ENCODE measurements at places on chromosomes 5 and 9.

- DNase-seq = no peak
Measured at GRCh38 chr9:14317667-14318320, 3.9 kb upstream of the NFIB start.

DNA sequence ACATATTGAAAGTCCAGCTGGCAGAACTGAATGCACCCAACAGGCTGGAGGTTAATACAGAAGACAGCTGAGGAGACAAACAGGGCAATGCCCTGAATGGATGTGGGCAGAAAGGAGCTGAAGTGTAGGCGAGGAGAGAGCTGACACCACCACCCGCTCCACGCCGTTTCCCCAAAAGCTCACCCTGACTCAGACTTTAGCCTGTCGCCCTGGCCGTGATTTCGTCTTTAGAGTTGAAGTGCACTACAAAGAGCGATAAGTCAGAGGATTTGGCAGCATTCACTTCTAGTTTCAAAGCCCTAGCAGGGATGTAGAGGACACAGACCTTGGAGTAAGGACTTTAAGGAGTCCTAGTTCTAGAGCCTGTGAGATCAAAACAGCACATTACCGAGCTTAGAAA, 2.2 kb upstream of the ERAP1 start:
- no peak for DNase-seq

GRCh38 chr5:19927919-19928318, 60.1 kb downstream of the CDH18 start:
- DNase-seq = no peak

- DNase-seq = no peak
Measured at GRCh38 chr5:119158144-119158543, 87.3 kb downstream of the DMXL1 start.

- no peak for DNase-seq
Measured at GRCh38 chr5:32791536-32792243, 80.6 kb downstream of the NPR3 start.

DNA sequence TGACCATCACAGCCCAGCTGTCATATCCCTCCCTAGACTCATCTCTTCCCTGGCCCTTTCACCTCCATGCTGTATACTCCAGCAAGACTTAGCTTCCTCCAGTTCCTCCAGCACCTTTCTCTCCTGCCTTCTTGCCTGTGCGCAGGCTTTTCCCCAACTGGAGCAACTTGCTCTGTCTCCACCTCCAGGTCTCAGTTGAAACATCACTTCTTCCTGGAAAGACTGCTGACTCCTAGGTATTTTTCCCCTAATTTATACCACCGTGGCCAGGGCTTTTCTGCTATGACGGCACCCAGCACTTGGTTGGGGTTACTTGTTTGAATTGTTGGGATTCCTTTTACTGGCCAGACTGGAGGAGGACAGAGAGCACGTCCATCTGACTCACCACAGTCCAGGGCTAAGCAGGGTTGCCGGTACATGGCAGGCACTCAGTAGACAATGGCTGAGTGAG, 67.5 kb downstream of the KCNIP1 start:
- DNase-seq = no peak

- DNase-seq = no peak
Measured at GRCh38 chr9:6029604-6030274, 14.3 kb upstream of the RANBP6 start.

DNA sequence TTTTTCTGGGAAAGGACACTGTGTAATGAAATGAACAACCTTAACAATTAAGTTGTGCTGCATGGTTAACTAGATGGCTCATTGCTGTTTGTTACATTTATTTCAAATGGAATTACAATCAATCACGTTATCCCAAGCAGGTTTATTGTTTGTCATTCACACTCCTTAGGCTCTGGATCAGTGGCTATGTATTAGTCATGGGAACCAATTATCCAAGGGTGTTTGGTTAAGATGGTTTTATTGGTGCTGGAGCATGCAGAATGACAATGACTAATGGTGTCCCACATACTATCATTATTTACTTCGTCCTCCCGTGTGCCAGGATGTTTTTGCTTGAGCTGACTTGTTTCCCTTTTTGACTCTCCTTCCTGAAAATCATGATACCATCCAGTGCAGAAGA, 10.6 kb upstream of the TRPC7 start:
- no peak for DNase-seq

GRCh38 chr5:31412324-31412723, 119.6 kb downstream of the DROSHA start:
- DNase-seq = no peak

DNA sequence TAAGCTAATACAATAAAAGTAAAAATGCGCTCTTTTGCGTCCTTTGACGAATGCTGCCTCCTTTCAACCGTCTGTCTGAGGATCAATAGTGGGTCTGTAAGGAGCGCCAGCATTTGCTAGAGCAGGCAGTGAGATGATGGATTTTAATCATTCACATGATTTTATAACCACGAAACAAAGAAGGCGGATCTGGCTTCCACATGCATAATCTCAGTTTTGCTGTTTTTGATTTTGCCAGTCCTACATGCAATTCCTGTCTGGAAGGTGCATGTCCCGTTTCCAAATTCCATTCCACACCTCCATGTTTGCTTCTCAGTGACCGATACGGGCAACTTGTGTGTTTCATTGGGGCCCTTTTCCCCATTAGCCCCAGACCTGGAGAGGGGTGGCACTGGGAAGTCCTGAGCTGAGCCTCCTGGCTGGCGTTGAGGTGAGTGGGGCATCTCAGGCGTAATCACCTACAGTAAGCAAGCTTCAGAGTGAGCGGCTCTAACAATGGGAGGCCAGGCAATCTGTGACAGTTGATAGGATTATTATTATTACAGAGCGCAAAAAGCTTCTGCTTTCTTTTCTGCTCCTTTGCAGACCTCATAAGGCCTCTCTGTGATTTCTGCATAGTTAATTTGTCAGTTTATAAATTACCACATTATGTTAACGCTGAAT, 405.4 kb downstream of the ZSWIM6 start:
- no peak for DNase-seq

- no peak for DNase-seq
Measured at GRCh38 chr9:28190981-28191380, 617.7 kb upstream of the C9orf72 start.

DNA sequence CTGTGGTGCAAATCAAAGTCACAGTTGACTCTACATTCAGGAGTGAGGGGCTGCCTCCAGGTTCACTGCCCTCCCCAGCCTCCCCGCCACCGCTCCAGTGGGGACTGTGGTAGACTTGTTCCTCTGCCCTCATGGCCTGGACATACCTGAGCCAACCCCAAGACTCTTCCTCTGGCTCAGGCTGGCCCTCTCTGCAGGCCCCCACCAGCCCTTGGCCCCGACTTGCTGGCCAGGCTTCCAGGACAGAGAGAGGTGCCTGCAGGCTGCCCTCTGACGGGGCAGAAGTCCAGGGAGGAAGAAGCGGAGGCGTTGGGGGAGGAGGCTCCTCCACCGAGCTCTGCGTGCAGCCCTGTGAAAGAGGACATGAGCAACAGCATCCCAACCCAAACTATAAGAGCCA, 2.8 kb upstream of the SARDH start:
- DNase-seq = no peak

GRCh38 chr9:129713402-129713679, 39.5 kb downstream of the PTGES start:
- no peak for DNase-seq

Data from stimulated activated CD4-positive, alpha-beta T cell treated with anti-CD3 and anti-CD28 coated beads, Interleukin-12 subunit alpha, Interleukin-12 subunit beta, amount 100 ng/mL, for 48 hours (primary cell).